CD4-positive, alpha-beta T cell treated with Interferon alpha-2 for 1 hour (primary cell): ENCODE measurements at places on chromosomes 12 and 14.

- no peak for DNase-seq
Measured at GRCh38 chr12:8894378-8894777, 19.9 kb upstream of the PHC1 start.

DNA sequence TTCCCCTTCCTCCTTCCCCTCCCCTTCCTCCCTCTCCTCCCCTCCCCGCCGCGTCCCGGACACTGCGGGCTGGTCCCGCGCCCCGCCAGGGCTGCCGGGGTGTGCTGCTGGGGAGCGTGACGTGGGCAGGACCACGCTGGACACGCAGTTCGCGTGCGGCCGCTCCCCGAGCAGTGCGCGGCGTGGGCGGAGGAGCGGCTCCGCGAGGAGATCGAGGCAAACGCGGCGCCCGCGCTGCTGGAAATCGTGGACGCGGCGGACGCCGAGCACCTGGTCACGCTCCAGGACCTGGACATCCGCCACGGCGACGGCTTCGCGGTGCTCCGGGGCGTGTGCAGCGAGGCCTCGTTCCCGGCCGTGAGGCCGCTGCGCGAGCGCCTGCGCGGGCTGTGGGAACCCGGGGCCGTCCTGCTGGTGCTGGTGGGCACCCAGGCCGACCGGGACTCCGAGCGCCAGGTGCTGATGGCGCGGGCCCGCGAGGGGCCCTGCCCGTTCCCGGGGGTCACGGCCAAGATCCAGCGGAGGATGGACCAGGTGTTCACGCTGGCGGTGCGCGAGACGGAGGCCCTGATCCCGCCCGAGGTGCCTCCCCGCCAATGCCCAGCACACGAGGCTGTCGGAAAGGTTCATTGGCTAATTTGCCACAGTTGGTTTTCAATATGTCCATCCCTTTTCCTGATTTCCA, 84.3 kb downstream of the TNFAIP2 start:
- no peak for DNase-seq

GRCh38 chr12:31393004-31393550, 67.1 kb upstream of the SINHCAF start:
- no peak for DNase-seq

- no peak for DNase-seq
Measured at GRCh38 chr12:14558473-14558959, 9.2 kb downstream of the PLBD1 start.

DNA sequence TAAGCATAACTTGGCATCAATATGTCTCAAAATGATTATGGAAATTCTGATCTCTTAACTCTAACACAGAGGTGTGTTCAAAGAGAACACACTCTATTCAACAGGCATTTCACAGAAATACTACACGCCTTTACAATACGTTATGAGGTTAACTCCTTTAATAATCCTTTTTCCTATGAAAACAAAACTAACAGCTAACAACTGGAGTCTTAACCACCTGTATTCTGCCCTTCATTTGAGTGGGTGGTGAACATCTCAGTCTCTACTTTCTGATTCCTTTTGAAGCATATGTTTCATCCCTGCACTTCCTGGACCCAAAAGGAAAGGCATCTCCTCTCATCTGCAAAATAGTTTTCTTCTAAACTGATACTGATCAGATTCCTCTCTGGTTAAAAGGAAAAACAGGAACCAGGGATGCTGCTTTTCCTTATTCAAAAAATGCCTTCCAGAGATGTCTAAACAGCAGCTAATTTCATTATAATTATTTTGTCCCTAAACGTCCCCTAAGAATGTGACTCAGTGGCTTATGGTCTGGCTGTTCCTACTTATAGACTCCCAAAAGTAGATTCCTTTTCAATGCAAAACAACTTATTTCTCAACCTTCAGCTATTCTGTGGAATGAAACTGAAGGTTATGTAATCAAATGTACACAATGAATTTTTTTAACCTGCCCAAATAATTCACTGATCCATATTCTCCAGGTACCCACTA, 24.1 kb downstream of the ITPR2 start:
- DNase-seq, result no peak

GRCh38 chr12:129844662-129845220, 59.1 kb downstream of the TMEM132D start:
- no peak for DNase-seq

- DNase-seq, result no peak
Measured at GRCh38 chr14:19918553-19919264, 1.7 kb upstream of the OR4K5 start.

DNA sequence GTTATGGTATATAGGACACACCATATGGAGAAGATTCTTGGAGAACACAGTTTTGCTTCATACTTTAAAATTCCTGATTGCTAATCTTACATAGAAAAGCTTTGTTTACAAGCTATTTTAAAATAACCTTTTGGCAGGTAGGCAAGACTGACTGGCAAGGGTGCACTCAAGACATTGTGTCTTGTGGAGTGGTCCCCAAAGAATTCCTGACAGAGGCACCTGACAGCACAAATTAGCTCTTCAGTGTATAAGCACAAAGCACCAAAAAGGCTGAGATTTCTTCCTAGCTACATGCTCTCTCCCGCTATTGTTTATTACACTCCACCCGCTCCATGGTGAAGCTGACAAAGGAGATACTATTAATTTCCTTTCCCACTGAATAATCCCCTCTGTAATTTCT, 139.4 kb downstream of the MON2 start:
- no peak for DNase-seq

- no peak for DNase-seq
Measured at GRCh38 chr12:99111600-99111999, 466.5 kb downstream of the APAF1 start.

GRCh38 chr14:69066396-69067171, 86.3 kb downstream of the DCAF5 start:
- DNase-seq, result no peak

DNA sequence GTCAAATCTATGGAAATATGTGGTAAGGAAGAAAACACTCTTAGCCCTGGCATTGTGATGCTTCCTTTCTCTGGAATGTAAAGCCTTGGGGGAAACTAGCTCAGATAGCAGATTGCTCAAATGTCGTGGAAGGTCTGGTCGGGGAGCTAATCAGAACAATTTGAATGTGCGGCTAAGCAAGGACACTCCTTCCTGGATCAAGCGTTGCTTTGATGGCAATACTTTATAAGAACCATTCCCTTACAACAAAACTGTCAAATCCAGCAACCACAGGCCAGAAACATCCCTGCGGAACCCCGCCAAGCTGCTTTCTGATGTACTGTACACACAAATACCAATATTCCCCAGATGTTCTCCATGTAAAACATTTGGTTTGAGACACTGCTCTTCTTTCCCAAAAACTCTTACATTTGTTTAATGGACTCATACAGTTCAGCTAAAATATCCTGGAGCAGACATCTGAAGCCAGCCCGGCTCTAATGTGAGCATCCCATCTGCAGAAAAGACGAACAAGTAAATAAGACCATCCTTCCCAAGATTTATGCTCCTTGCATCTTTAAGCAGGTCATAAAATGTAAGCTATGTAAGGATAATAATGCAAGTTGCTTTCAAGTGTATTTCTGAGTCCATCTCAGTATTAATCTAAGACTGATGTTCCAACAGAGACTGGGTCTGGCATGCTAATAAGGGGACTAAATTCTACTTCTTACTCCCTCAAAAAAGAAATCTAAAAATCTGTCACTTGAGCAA, 20.2 kb downstream of the NUAK1 start:
- DNase-seq, result no peak

GRCh38 chr14:32977913-32978312, 39.2 kb downstream of the NPAS3 start:
- DNase-seq, result no peak
